ENCODE measurements at places on chromosomes 7 and 10. TPM values are rescaled to one million over a fixed set of nuclear protein-coding genes. Genes with fewer than 3 reads are reported as not detected.

Gene HOXA9
- total RNA-seq: 27.9 TPM

Gene CDC14C
- total RNA-seq: not detected

Gene DGKI
- total RNA-seq: 0.53 TPM

Gene CLDN4
- total RNA-seq: under 0.01 TPM

Gene PRPF18
- total RNA-seq: 51.5 TPM

Gene LIPJ
- total RNA-seq: not detected

Gene WNT8B
- not detected for total RNA-seq

Gene ZWINT
- 56.3 TPM for total RNA-seq

Gene FLNC
- total RNA-seq: 93.9 TPM

Gene NUDT13
- 1.6 TPM for total RNA-seq

Gene C10orf105
- total RNA-seq: 0.07 TPM

Gene RNF148
- total RNA-seq: 4.4 TPM

Gene CAV2
- total RNA-seq: 406 TPM

Gene COBL
- not detected for total RNA-seq

Gene OR2A1
- not detected for total RNA-seq

Gene TSPAN15
- 31.1 TPM for total RNA-seq

Gene TSPAN13
- 25.4 TPM for total RNA-seq

Gene HOXA2
- 2.2 TPM for total RNA-seq

Gene TNPO3
- total RNA-seq: 80.3 TPM

Gene UBN2
- 11.3 TPM for total RNA-seq

Gene PCLO
- 0.72 TPM for total RNA-seq

Gene SAP25
- total RNA-seq: not detected

Gene HMX2
- not detected for total RNA-seq

Gene SORBS1
- total RNA-seq: 0.93 TPM

Gene CPA5
- total RNA-seq: not detected

Gene EVX1
- not detected for total RNA-seq
